ENCODE measurements at places on chromosomes 2 and 18.

DNA sequence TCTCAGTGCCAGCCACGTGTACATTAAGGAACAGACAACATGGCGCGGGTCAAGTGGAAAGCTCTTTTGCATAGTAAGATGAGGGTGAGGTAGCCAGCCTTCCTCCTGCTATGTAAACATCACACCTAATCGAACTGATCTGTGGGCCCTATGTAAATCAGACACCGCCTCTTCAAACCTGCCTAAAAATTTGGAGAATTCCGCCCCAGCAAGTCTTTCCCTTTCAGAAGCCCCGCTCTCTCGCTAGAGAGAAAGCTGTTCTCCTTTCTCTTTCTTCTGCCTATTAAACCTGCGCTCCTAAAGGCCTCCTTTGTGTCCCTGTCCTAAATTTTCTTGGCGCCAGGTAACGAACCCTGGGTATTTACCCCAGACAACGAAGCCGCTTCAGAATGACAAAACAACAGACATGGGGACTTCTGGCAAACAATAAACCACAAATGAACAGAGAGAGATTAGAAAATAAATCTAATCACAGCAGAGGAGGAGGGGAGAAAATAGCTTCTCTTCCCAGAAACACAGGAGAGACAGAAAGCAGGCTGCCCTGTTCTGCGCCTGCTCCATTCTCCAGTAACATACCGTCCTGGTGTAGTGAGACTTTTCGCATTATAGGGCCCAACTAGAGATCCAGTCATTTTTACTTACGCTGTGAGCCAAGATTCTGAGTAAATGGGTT is 31.9 kb upstream of the CYP1B1 start:
- DNase-seq = no peak

GRCh38 chr2:109535217-109535946 is 78.4 kb downstream of the SEPTIN10 start:
- no peak for DNase-seq

DNA sequence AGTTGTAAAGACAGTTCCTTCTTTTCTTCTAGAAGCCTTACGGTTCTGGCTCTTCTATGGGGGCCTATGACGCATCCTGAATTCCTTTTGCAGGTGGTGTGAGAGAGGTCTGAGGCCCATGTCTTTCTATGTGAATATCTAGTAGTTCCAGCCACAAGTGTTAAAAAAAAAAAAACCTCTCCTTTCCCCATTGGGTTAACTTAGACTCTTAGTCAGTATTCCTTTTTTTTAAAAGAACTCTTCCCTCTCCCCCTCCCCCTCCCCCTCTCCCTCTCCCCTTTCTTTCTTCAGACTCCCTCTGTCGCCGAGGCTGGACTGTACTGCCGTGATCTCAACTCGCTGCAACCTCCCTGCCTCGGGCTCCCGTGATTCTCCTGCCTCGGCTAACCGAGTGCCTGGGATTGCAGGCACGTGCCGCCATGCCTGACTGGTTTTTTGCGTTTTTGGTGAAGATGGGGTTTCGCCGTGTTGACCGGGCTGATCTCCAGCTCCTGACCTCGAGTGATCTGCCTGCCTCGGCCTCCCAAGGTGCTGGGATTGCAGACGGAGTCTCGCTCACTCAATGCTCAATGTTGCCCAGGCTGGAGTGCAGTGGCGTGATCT is 11.4 kb upstream of the CIDEA start:
- no peak for DNase-seq

- DNase-seq = no peak
Observed at GRCh38 chr2:238264072-238264460, 24.2 kb upstream of the HES6 start.

DNA sequence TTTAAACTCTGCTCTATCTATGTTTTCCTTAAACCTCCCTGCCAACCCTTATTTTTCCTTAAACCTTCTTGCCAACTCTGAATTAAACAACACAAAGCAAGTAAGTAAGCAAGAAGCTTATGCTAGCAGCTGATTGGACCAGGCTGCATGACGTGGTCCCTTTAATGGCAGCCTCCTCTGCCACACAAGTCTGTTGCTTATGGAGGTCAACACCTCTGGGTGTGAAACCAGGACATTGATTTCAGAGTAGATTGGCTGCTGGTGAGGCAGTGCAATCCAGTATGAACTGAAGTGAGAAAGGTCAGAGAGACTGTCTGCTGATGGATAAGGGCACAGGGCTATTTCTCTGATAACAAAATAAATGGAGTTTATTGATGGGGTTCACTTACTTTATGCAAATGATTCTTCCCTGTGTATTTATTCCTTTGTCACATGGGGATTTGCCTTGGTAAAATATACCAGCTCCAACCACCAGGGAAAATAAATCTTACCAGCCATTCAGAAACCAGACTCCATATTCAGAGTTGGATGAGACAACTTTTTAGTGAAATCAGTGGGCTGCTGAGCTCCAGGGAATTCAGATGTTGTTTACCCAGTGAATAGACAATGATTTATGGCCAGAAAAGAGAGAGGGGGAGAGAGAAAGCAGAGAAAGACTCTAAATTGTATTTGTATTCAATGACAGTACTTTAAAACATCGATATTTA is 112.2 kb upstream of the NCKAP5 start:
- no peak for DNase-seq

GRCh38 chr2:149537092-149537726 is 50.4 kb downstream of the MMADHC start:
- DNase-seq = no peak

DNA sequence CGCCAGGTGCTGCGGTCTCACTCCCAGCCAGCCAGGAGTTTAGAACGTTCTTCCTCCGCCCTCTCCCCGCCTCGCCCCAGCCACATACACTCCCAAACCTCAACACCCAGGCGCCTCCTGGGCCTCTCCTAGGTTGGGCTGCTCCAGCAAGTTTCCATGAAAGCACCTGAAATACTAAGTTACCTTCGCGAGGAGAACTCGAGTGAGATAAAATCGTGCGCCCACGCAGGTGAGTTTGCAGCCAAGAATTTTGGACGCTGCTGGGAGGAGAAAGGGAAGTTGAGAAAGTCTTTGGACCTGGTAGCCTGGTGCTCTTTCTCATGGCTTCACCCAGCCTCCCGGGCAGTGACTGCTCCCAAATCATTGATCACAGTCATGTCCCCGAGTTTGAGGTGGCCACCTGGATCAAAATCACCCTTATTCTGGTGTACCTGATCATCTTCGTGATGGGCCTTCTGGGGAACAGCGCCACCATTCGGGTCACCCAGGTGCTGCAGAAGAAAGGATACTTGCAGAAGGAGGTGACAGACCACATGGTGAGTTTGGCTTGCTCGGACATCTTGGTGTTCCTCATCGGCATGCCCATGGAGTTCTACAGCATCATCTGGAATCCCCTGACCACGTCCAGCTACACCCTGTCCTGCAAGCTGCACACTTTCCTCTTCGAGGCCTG is at the start of gene GPR39:
Gene GPR39, plus strand, starts transcription at position 83 of the 673 bp plus-strand sequence.
- no peak for DNase-seq
